ENCODE measurements at places on chromosomes 11 and 22. TPM values are rescaled to one million over a fixed set of nuclear protein-coding genes. Genes with fewer than 3 reads are reported as not detected.

- H3K27me3 ChIP-seq: no peaks in the 10 kb centered on the region
- H3K4me1 ChIP-seq: peaks cover 70% of the 10 kb centered on the region
- peak; percentile 70 for DNase-seq
- no peaks in the 10 kb centered on the region for H3K36me3 ChIP-seq
- peak within 1 kb of the TSS; percentile 72 for H3K4me3 ChIP-seq
Observed at GRCh38 chr11:66048547-66049323, at the start of gene GAL3ST3. Gene GAL3ST3 (minus strand): TSS chr11:66049161. CDS start chr11:66045415, 3,746 bp downstream.

GRCh38 chr11:33284818-33285217 is 27.6 kb downstream of the HIPK3 start:
- H3K4me3 ChIP-seq: no peak overlapping the region
- no peaks in the 10 kb centered on the region for H3K27me3 ChIP-seq
- H3K36me3 ChIP-seq: no peaks in the 10 kb centered on the region
- DNase-seq: no peak
- H3K27ac ChIP-seq: no peak overlapping the region

DNA sequence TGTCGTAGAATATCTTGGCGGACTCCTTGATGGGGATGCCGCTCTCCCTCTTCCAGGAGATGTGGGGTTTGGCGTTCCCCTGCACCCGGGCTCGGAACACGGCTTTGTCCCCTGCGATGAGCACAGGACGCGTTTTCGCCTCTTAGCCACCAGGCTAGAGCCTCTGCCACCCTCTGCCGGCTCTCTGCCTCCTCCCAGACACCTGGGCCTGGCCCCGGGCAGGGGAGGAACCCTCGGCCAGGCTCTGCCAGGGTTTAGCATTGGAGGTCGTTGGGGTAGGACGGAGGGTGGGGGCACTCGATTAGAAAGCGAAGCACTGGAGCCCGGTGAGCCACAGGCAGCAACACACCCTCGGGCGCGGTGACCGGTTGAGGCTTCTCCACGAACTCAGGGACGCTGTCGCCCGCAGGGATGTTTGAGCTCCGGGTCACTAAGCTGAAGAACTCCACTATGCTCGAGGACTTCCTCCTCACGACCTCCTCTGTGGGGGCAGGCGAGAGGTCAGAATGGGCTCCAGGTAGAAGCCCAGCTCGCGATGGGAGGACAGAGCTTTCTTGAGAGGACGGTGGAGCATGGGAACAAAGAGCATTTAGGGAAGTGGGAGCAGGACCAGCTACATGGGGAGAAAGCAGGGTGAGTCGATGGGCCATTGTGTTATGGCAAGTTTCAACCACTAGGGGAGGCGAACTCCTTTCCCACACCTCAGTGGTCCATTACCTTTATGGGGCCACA is 4.3 kb downstream of the IGSF22 start:
- H3K4me3 ChIP-seq: peak overlapping the region; percentile 55
- no peaks in the 10 kb centered on the region for H3K36me3 ChIP-seq
- DNase-seq: peak; percentile 30
- peak overlapping the region; percentile 52 for H3K27ac ChIP-seq

GRCh38 chr11:528815-529727 is 6.3 kb downstream of the HRAS start:
- no peak overlapping the region for H3K4me3 ChIP-seq
- H3K27me3 ChIP-seq: no peaks in the 10 kb centered on the region
- H3K27ac ChIP-seq: no peak overlapping the region
- DNase-seq: no peak

GRCh38 chr11:93604008-93604660 is 57.3 kb upstream of the CEP295 start:
- DNase-seq: no peak
- H3K27me3 ChIP-seq: no peaks in the 10 kb centered on the region
- H3K36me3 ChIP-seq: no peaks in the 10 kb centered on the region
- no peak overlapping the region for H3K4me3 ChIP-seq
- no peak overlapping the region for H3K27ac ChIP-seq

DNA sequence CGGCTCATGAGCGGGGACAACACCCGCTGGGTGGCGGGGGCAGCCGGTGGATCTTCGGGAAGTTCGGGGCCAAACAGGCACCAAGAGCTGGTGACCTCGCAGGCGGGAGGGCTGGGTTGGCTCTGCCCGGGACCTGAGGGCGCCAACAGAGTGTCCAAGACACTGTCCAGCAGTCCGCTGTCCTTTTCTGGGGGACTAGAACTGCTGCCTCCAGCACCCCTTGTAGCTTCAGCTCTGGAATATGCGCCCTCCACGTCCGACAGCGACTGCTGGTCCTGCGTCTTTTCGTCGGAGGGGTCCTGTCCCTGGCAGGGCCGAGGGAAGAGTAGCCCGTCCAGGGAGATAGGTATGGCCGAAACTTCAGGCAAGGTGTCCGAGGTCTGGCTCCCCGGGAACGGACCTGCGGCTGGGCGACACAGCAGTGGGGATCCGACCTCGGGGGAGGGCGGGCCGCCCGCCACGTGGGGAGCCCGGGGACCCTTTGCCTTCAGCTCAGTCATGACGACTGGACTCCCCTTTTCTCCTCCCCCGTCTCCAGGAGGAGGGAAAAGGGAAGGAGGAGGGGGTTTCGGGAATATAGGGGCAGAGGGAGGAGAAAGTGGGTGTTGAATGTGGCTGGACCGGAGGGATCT is 926 bp downstream of the PGR start:
- H3K4me3 ChIP-seq: peak overlapping the region; percentile 20
- H3K27ac ChIP-seq: no peak overlapping the region

- DNase-seq: no peak
- H3K4me1 ChIP-seq: no peaks in the 10 kb centered on the region
- no peaks in the 10 kb centered on the region for H3K36me3 ChIP-seq
Observed at GRCh38 chr22:22157348-22157725, 87.2 kb upstream of the VPREB1 start.

DNA sequence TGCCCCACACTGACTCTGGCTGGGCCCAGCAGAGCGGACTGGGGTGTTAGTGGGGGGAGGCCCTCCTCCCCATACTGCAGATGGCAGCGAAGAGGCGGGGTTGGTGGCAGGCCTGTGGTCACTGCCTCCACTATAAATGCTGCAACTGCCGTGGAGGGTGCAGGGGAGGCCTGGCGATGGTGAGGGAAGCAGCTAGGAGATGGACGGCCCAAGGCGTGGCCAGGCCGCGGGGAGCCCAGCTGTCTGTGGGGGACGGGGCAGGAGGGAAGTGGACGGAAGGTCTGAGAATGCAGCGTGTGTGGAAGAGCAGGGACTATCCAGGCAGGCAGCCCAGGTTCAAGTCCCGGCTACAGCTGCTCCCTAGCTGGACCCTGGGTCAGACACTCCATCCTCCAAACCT is 18.3 kb downstream of the DNAL4 start:
- no peaks in the 10 kb centered on the region for H3K27me3 ChIP-seq
- no peak overlapping the region for H3K27ac ChIP-seq
- H3K4me1 ChIP-seq: no peaks in the 10 kb centered on the region

GRCh38 chr22:40345815-40346184 is 500 bp upstream of the ADSL start:
- no peaks in the 10 kb centered on the region for H3K27me3 ChIP-seq
- H3K4me1 ChIP-seq: peaks cover 15% of the 10 kb centered on the region
- H3K27ac ChIP-seq: peak overlapping the region; percentile 59

GRCh38 chr22:37569009-37569920 is 9.0 kb downstream of the CDC42EP1 start:
- H3K27ac ChIP-seq: no peak overlapping the region
- H3K27me3 ChIP-seq: no peaks in the 10 kb centered on the region
- H3K4me3 ChIP-seq: no peak overlapping the region
- H3K36me3 ChIP-seq: peaks cover 8% of the 10 kb centered on the region
- no peak for DNase-seq

- H3K27ac ChIP-seq: no peak overlapping the region
- no peak for DNase-seq
- peaks cover 18% of the 10 kb centered on the region for H3K4me1 ChIP-seq
- no peaks in the 10 kb centered on the region for H3K27me3 ChIP-seq
- no peaks in the 10 kb centered on the region for H3K36me3 ChIP-seq
Observed at GRCh38 chr11:2549491-2549875, 104.7 kb downstream of the KCNQ1 start.

DNA sequence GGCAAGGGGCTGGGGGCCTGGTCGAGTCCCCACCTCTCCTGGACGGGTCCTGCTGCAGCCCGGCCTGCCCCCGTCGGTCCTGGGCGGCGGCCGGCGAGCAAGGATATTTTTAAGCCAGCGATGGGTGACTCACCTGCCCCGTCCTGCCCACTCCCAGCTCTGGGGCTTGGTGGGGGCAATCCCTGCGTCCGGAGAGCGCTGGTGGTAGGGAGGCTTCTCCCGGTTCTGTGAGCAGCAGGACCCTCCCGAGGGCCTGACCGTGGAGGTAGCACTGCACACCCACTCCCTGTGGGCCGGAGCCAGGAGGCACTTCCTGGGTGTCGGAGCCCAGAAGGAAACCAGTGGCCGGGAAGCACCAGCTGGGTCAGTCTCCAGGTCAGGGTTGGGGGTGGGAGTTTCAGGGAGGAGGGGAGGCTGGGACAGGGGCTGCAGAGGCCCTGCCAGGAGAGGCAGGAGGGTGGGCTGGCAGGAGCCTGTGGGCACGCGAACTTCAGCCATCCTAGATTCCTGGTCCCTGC is 467 bp downstream of the EPS8L2 start:
- peak; percentile 53 for DNase-seq
- H3K27ac ChIP-seq: peak overlapping the region; percentile 99
- H3K4me3 ChIP-seq: peak overlapping the region; percentile 56
- H3K4me1 ChIP-seq: peaks cover 75% of the 10 kb centered on the region
- H3K27me3 ChIP-seq: no peaks in the 10 kb centered on the region

DNA sequence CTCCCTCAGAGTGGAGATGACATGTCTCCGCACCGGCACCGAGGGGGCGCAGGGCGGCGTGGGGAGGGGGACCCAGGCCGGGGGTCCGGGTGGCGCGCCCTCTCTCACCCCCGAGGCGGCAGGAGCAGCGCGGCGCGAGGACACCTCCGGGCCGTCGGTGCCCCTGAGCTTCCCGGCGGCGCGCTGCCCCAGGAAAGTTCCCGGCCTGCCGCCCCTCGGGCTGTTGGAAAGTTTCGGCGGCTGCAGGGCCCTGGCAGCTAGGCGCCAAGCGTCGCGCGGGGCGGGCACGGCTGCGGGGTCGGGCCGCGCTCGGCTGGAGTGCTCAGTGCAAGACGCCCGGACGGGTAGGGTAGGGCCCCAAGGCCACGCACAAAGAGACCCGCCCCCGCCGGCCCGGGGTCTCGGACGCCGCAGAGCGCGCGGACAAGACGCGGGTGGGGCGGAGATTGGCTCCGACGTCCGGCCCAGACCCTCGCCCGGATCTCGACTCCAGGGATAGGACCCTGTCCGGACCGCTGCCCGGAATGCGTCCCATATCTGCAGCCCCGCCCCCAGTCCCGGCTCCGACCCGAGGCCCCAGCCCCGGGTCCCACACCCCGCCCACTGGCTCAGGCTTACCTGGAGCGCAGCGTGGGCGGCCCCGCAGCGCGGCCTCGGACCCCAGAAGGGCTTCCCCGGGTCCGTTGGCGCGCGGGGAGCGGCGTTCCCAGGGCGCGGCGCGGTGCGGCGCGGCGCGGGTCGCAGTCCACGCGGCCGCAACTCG is 471 bp downstream of the ARVCF start:
- peaks cover 22% of the 10 kb centered on the region for H3K4me1 ChIP-seq
- H3K27me3 ChIP-seq: no peaks in the 10 kb centered on the region
- H3K27ac ChIP-seq: peak overlapping the region; percentile 51
- peak; percentile 74 for DNase-seq
- H3K36me3 ChIP-seq: no peaks in the 10 kb centered on the region

DNA sequence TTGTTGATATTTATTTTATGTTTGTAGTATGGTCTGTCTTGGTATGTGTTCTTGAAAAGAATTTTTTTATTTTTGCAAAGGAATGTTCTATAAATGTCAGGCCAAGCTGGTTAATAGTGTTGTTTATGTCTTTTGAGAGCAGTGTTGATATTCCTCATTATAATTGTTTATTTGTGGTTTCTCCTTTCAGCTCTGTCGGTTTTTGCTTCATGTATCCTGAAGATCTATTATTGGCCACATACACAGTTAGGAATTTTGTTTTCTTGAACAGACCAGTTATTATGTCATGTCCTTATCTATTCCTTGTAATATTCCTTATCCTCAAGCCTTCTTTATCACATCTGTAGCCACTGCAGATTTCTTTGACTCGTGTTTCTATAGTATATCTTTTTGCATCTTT is 56.5 kb downstream of the PDHX start:
- H3K36me3 ChIP-seq: no peaks in the 10 kb centered on the region
- no peaks in the 10 kb centered on the region for H3K27me3 ChIP-seq
- no peak overlapping the region for H3K27ac ChIP-seq
- no peak overlapping the region for H3K4me3 ChIP-seq

GRCh38 chr11:115579181-115579825 is 75.1 kb upstream of the CADM1 start:
- H3K27ac ChIP-seq: no peak overlapping the region
- peaks cover 11% of the 10 kb centered on the region for H3K4me1 ChIP-seq
- DNase-seq: no peak
- no peaks in the 10 kb centered on the region for H3K27me3 ChIP-seq
- no peaks in the 10 kb centered on the region for H3K36me3 ChIP-seq
- no peak overlapping the region for H3K4me3 ChIP-seq

DNA sequence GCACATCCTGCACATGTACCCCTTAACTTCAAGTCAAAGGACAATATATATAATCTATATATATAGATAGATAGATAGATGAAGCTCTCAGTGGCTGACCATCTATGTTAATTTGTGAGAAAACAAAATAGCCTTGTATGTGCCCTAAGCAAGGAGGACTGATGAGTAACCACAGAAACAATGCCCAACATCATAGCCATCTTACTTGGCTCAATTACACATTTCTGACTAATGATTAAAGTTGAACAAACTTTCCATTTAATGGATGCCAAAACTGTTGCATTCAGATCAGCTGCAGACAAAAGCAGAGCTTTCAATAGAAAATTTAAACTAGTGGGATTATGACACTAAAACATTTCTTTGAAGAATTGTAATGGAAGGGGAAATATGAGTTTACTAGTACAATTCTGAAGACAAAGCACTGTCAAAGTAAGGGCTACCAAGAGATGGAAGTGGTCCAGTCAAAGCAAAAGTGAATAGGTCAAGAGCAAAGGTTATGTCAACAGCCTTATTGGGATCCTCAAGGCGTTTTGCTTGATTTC is 1188.2 kb upstream of the RAG2 start:
- H3K27ac ChIP-seq: no peak overlapping the region
- H3K4me1 ChIP-seq: no peaks in the 10 kb centered on the region
- no peaks in the 10 kb centered on the region for H3K36me3 ChIP-seq
- no peak overlapping the region for H3K4me3 ChIP-seq
- H3K27me3 ChIP-seq: no peaks in the 10 kb centered on the region

DNA sequence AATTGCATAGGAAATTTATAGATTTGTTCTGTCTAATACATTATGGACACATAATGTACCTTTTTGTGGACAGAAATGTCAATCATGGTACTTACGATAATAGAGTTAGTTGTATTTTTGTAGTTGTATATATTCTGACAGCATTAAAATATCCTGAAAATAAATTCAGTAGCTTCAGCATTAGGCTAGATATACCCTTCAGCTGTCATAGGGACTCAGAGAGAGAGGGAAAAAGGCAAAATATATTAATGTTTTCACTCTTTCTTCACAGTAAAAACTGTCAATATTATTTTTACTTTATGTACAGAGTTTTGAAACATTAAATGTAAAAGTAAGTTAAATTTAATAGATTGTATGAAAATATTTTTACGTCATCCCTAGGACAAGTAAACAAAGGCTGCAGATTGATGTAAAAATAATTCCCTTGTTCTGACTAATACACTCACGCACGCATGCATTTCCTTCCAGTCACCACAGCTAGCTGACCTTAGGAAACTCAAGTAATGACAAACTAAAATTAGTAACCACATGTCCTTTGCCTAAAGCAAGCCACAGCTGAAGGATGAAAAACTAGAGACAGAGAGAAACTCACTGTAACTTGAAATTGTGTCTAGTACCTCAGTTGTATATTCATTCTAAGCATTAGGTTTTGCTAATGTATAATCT is 104.7 kb upstream of the CARD18 start:
- no peaks in the 10 kb centered on the region for H3K36me3 ChIP-seq
- no peak overlapping the region for H3K27ac ChIP-seq
- no peak for DNase-seq

The BAIAP2L2 gene
- 0.50 TPM for total RNA-seq

The OVCH2 gene
- total RNA-seq: not detected

The PATE4 gene
- not detected for total RNA-seq

The DGCR6 gene
- total RNA-seq: 9.0 TPM

Data from thyroid gland (tissue), 4 donors.